Umbilical cord (tissue), 2 donors: ENCODE measurements at places on chromosomes 6 and 20. TPM values are rescaled to one million over a fixed set of nuclear protein-coding genes. Genes with fewer than 3 reads are reported as not detected.

GRCh38 chr6:4170297-4170696, 34.9 kb upstream of the ECI2 start:
- DNase-seq = no peak

- no peak for DNase-seq
Observed at GRCh38 chr6:21091411-21091810, 502.1 kb upstream of the SOX4 start.

DNA sequence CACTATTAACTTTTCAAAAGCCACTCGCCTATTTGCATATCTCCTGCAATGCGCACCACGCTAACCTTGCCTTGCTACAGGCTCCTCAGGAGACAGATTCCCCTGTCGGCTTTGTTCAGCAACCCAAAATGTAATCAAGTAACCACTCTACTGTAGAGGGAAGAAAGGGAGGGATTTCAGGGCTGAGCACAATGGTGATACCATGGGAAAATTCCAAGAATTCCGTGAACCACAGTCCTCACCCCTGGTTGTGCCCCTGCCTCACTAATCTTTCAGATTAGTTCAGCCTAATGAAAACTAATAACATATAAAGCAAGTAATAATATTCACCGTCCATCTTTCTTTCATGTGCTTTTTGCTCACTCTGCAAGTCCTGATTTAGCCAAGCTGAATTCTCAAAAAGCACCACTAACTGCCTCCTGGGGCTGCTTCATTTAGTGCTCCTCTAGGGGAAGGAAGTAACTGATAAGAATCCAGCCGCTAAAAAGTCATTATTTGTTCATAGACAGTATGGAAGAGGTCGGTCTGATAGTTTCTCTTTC, 6.6 kb downstream of the CITED2 start:
- no peak for DNase-seq

The DOP1A gene
- 31.8 TPM for total RNA-seq

The SLC9A8 gene
- total RNA-seq = 3.1 TPM

The BNIP5 gene
- total RNA-seq = 1.2 TPM

- no peak for DNase-seq
Observed at GRCh38 chr20:33636776-33637175, 25.4 kb upstream of the C20orf144 start.
